Cardiac septum (tissue), 1 donor: ENCODE measurements at places on chromosomes 11 and 22. TPM values are rescaled to one million over a fixed set of nuclear protein-coding genes. Genes with fewer than 3 reads are reported as not detected.

The NCAM1 gene
- 472 TPM for total RNA-seq

The OR10D3 gene
- not detected for total RNA-seq

The OR5B21 gene
- not detected for total RNA-seq

The PHF21B gene
- 0.67 TPM for total RNA-seq

The RIN1 gene
- total RNA-seq = 2.2 TPM

The OR51E2 gene
- not detected for total RNA-seq

The EP300 gene
- total RNA-seq = 35.4 TPM

The FIBIN gene
- 15.4 TPM for total RNA-seq

The PKNOX2 gene
- total RNA-seq = 7.1 TPM

The RASSF10 gene
- 0.08 TPM for total RNA-seq

The CCDC116 gene
- total RNA-seq = 0.43 TPM

The OR51B2 gene
- total RNA-seq = not detected

The C22orf31 gene
- total RNA-seq = not detected

The MYEOV gene
- total RNA-seq = not detected

The DCDC1 gene
- total RNA-seq = not detected

The C11orf91 gene
- 1.4 TPM for total RNA-seq

The SAA1 gene
- total RNA-seq = 1.5 TPM

The RAB3IL1 gene
- total RNA-seq = 9.4 TPM

The APOL5 gene
- not detected for total RNA-seq

The DEUP1 gene
- total RNA-seq = not detected

The MMP8 gene
- 0.94 TPM for total RNA-seq

The FDX1 gene
- 21.7 TPM for total RNA-seq

The ANO5 gene
- 58.4 TPM for total RNA-seq

The OR51I1 gene
- total RNA-seq = not detected

The YIF1A gene
- total RNA-seq = 74.0 TPM

The ZNF70 gene
- total RNA-seq = 3.0 TPM

The PLAAT5 gene
- 0.32 TPM for total RNA-seq

The EWSR1 gene
- total RNA-seq = 138 TPM

The BRD1 gene
- 18.0 TPM for total RNA-seq

The APOA1 gene
- total RNA-seq = 47.2 TPM

The MPEG1 gene
- 4.3 TPM for total RNA-seq

The PTPRCAP gene
- total RNA-seq = 0.40 TPM

The RIMBP3B gene
- total RNA-seq = 0.08 TPM

The OR52H1 gene
- not detected for total RNA-seq

The PIK3IP1 gene
- total RNA-seq = 10.5 TPM

The LRRC32 gene
- total RNA-seq = 33.5 TPM

The HORMAD2 gene
- 0.16 TPM for total RNA-seq

The LMO2 gene
- total RNA-seq = 10.9 TPM

The MRGPRE gene
- total RNA-seq = 0.38 TPM

The OR4D5 gene
- not detected for total RNA-seq

The FOLR1 gene
- total RNA-seq = 0.22 TPM

The MAJIN gene
- total RNA-seq = not detected

The CFAP300 gene
- total RNA-seq = 0.38 TPM

The FOLH1 gene
- 0.59 TPM for total RNA-seq

The NDUFA6 gene
- 183 TPM for total RNA-seq

The PARVG gene
- 2.1 TPM for total RNA-seq

The GTSE1 gene
- 0.32 TPM for total RNA-seq

The LRRC10B gene
- 0.65 TPM for total RNA-seq

The LGR4 gene
- 22.6 TPM for total RNA-seq

The CCDC34 gene
- 2.3 TPM for total RNA-seq

The RAPSN gene
- 3.7 TPM for total RNA-seq

The CD3D gene
- 0.62 TPM for total RNA-seq

The DLG2 gene
- total RNA-seq = 9.9 TPM

The TRIM34 gene
- 2.3 TPM for total RNA-seq
